ENCODE measurements at places on chromosomes 11 and 22.
A peak's percentile ranks its signal among the peaks of the same experiment; 100 is the strongest.

DNA sequence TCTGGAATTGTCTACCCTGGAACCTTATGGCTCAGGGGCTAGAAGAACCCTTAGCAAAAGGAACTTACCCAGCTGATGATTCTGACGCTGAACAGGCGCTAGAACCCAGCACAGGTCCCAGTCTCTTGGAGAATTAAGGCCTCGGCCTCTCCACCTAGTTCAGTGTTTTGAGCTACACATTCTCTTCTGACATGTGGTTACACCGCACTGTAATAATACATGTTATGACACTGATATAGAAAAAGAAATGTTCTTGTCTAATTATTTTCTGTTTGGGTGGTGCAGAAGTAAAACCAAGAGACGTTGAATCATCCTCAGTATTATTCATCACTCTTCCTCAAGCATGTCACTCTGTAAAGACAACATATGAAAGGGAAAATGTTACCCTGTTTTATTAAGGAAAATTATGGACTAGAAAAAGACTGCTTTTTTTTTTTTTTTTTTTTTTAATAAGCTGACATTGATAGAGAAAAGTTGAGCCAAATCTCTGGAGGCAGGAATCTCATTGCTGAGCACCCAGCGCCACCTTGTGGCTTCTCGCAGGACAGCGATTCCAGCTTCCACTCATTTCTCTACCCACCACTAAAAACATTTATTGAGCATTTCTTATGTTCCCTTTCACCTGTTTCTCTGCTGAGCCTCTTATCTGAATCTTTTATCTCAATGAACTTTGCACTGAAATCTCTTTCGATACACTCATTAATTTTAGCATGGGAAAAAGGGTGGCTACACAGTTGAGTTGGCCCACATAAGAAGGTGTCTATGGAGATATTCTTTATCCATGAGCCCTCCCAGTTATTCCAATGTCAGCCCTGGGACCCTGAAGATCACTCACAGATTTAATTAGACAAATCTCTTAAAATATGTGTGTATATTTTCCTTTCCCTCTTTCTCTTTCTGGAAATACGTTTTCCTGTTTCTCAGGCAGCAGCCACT, 12.6 kb upstream of the APLNR start:
- peak; percentile 72 for DNase-seq

GRCh38 chr22:20646415-20646814, 127.5 kb upstream of the SERPIND1 start:
- DNase-seq = no peak

DNA sequence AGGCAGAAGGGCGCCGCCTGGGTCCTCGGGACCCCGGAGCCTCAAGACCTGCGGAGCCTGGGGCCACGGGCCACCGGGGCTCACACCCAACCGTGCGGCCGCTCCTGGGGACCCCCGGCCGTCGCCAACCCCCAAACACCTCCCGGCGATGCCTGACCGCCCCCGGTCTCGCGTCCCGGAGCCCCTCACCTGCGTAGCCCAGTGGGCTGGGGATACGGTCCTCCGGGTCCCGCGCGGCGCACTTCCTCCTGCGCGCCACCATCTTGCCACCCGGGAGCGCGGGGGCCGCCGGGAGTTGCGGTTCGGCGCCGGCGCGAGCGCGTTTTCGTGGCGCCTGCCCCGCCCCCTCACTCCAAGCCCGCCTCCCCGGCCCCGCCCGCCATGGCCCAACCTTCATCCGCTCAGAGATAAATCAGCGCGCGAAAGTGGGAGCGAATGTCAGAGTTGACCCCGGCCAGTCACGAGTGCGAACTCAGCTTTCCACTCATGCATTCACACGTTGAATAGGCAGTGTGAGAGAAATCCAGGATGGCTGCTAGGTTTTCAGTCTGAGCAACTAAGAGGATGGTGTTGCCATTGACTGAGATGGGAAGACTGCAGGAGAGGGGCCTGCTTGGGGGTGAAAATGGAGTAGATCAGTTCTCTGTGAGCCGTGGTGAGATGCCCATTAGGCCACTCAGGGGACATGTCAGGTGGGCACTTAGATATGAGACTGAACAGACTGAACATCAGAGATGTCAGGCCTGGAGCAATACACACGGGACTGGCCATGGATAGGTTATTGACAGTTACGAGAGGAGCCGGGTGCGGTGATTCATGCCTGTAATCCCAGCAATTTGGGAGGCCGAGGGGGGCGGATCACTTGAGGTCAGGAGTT, at the start of gene RRP7A:
Gene RRP7A (minus strand): TSS at position 272 of the 877 bp plus-strand sequence. CDS start 10 bp downstream, at position 262.
- DNase-seq = peak; percentile 82

GRCh38 chr11:69981119-69981784, 96.9 kb upstream of the ANO1 start:
- DNase-seq = no peak

GRCh38 chr11:17590463-17590862, 43.4 kb downstream of the OTOG start:
- DNase-seq = no peak

DNA sequence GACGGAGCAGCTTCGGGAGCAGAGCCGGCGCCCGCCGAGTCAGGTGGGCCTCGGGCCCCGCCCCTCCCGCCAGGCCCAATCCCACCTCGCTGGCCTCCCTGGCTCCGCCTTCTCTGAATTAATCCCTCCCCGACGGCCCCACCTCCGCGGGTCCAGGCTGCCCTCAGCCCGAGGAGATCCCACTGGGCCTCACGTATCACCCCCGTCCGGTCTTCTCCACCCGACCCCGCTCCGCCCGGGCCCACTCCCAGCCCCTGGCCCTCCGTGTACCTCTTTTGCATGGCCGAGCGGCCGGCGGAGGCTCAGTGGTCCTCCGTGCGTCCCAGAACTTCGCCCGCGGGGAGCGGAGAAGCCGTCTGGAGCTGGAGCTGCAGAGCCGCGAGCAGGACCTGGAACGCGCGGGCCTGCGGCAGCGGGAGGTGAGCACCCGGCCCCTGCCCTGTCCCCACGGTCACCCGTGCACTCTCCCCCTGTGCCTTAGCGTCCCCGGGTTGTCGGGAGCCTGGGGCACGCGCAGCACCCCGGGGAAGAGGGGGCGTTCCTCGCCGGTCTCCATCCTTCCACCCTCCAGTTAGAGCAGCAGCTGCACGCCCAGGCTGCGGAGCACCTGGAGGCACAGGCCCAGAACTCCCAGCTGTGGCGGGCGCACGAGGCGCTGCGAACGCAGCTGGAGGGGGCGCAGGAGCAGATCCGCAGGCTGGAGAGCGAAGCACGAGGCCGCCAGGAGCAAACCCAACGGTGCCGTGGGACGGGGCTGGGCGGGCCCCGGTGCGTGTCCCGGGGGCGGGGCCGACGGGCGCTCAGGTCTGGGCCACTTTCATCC, 2.2 kb upstream of the CD151 start:
- DNase-seq = no peak

- DNase-seq = peak; percentile 48
Observed at GRCh38 chr11:128365044-128365443, 222.3 kb downstream of the ETS1 start.

- DNase-seq = no peak
Observed at GRCh38 chr11:56273854-56274253, at the start of gene OR5T1. TSS of gene OR5T1 (plus strand) at chr11:56274154. CDS start at chr11:56275639, 1,485 bp downstream.

GRCh38 chr11:67261946-67262681, 4.2 kb upstream of the GRK2 start:
- no peak for DNase-seq

GRCh38 chr11:31779374-31779791, 31.7 kb downstream of the PAX6 start:
- no peak for DNase-seq

Data from kidney capillary endothelial cell (primary cell).